ENCODE measurements at places on chromosomes 5 and 9.

DNA sequence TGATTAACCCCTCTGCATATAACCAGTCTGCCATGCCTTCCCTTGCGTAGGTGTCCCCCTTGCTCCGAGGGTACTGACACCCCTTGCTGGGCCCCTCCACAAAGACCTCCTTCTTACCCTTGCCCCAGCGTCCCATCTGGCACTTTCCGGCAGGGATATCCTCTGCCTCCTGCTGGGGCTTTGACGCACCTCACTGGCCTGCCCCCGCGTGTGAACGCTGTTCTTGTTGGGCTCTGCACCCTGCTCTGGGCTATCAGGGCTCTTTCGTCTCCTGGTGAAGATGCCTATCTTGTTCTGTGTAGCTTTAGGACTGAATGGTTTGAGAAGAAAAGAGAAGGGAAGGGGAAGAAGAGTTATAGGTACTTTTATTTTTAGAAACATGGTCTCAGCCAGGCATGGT lies 53.0 kb downstream of the SUB1 start:
- ATAC-seq: no peak

GRCh38 chr9:83147315-83148149 lies 84.6 kb upstream of the RASEF start:
- ATAC-seq: no peak

DNA sequence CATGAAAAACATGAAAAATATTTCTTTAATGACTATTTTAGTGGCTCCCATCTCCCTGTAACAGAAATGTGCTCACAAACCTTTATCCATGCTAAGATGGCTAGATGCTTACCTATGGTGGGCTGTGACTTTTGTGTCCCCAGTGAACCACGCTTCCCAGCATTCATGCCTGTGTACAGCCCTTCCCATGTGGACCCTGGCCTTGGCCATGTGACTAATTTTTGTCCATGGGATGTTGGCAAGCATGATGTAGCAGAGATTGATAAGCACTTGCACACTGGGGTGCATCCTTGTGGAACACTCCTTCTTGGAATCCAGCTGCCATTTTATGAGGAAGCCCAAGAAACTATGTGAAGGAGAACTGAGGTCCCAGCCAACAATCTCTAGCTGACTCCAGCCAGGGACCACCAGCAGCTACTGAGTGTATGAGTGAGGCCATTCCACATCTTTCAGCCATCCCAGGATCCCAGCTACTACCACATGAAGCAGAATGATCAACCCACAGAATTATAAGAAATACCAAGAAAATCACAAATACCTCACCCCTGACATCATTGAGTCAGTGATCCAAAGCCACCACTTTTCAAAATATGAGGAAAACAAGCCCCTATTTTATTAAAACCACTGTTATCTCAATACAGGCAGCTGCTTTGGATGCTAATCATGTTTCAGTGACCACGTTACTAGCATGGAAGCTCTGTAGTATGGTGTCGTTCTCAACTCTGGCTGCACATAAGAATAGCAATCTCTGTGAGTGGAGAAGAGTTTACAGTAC lies 16.1 kb upstream of the RAI14 start:
- no peak for ATAC-seq

DNA sequence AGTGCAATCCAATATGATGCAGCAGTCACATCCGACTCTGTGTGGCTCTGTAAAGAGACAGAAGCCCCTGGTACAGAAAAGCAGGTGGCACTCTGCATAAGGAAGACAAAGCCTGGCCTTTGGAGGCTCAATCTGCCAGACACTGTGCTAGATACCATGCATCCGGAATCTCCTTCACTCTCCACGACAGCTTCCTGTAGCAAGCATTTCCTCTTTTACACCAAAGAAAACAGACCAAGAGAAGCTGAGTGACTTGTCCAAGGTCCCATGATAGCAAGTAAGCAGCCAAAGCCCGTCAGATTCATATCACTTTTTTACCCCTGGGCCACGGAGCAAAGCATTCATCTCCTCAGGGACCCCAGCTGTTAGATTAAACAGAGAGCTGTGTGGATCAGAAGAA lies 64.2 kb upstream of the SMIM23 start:
- no peak for ATAC-seq

- no peak for ATAC-seq
Measured at GRCh38 chr9:91623004-91623403, 199.4 kb upstream of the NFIL3 start.

DNA sequence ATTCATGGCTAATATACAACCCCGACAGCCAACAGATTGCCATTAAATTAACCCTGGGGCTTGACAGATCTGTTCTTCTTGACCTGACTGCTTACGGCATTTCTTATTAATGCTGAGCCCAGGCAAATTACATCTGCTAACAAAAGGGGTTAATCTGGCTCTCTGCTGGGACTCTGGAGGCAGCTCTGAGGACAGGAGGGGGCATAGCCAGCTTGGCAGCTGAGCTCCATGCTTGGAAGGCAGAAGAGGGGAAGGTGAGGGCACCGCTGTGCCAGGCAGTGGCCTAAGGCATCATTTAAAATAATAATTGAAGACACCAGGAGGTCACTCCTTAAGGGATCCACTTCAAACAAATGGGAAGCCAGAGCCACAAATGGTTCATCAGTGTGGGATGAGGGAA lies 126.0 kb upstream of the GPR151 start:
- ATAC-seq: no peak

DNA sequence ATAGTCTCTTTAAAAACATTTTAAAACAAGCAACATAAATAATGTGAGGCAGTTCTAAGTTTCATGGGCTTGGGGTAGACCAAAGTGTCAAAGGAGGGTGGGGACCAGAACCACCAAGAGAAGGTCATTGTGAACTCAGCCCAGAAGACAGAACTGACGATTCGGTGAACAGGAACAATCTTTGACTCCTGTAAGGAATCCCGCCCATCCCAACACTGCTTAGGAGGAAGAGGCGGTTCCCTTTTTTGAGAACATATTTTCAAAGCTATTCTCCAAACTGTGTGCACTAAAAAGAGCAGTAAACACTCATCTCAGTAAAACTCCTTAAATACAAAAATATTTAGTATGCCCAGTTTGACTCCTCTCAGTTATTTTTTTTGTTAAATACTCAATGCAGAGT lies 176.5 kb upstream of the TLE4 start:
- ATAC-seq: no peak

Measured in gastroesophageal sphincter (tissue), 4 donors.